GM23338 (cell line): ENCODE measurements at places on chromosomes 3 and 15.
A peak's percentile ranks its signal among the peaks of the same experiment; 100 is the strongest.

DNA sequence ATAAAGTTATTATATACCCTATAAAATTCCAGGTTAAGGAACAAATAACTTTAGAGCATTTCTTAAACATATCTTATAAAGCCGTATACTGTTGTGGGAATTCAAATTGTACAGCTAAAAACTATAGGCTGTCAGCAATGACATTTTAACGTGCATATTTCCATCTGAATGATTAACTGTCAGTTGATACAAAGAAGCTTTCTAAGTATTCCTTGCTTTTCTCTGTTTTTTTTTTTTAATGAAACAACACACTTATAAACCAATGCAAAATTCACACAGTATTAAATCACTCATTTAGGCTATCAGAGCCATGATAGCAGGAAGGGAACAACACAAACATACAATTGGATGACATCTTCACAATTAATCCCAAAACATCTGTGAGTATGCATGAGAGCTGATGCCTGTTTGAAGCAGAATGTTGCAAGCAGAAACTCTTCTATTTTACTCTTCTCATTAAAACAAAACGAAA lies 61.9 kb downstream of the CTDSPL start:
- H3K27ac ChIP-seq: no peak overlapping the region
- H3K4me1 ChIP-seq: peaks cover 8% of the 10 kb centered on the region
- no peaks in the 10 kb centered on the region for H3K36me3 ChIP-seq
- no peak overlapping the region for H3K4me3 ChIP-seq
- no peak for DNase-seq

DNA sequence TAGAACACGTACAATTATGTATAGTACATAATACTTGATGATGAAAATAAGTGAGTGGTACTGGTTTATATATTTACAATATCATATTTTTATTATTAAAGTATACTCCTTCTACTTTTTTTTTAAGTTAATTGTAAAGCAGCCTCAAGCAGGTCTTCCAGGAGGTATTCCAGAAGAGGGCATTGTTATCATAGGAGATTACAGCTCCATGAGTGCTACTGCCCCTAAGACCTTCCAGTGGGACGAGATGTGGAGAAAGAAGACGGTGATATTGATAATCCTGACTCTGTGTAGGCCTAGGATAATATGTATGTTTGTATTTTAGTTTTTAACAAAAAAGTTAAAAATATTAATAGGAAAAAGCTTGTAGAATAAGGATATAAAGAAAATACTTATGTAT lies 40.3 kb upstream of the SCN5A start:
- no peaks in the 10 kb centered on the region for H3K4me1 ChIP-seq
- no peak overlapping the region for H3K27ac ChIP-seq
- H3K27me3 ChIP-seq: no peaks in the 10 kb centered on the region
- H3K36me3 ChIP-seq: no peaks in the 10 kb centered on the region
- no peak for DNase-seq
- no peak overlapping the region for H3K4me3 ChIP-seq

GRCh38 chr3:180630371-180630770 lies 28.4 kb downstream of the TTC14 start:
- no peaks in the 10 kb centered on the region for H3K36me3 ChIP-seq
- no peak for DNase-seq
- H3K27me3 ChIP-seq: no peaks in the 10 kb centered on the region
- H3K27ac ChIP-seq: no peak overlapping the region
- H3K4me1 ChIP-seq: no peaks in the 10 kb centered on the region
- H3K4me3 ChIP-seq: no peak overlapping the region

DNA sequence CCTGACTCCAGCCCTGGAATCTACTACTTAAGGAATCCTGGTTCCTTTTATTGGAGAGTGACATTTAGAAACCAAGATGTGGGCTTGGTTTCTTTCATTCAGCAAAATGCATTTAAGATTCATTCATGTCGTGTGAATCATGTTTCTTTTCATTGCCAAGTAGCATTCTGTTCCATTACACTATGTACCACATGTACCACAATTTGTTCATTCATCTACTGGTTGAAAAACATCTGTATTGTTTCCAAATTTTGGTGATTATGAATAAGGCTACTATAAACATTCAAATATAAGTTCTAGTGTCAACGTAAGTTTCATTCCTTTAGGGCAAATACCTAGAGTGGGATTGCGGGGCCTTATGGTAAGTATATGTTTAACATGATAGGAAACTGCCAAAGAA lies 264.2 kb downstream of the VPS13C start:
- no peak overlapping the region for H3K4me3 ChIP-seq
- no peaks in the 10 kb centered on the region for H3K36me3 ChIP-seq
- H3K4me1 ChIP-seq: no peaks in the 10 kb centered on the region
- H3K27me3 ChIP-seq: no peaks in the 10 kb centered on the region
- H3K27ac ChIP-seq: no peak overlapping the region
- DNase-seq: no peak

DNA sequence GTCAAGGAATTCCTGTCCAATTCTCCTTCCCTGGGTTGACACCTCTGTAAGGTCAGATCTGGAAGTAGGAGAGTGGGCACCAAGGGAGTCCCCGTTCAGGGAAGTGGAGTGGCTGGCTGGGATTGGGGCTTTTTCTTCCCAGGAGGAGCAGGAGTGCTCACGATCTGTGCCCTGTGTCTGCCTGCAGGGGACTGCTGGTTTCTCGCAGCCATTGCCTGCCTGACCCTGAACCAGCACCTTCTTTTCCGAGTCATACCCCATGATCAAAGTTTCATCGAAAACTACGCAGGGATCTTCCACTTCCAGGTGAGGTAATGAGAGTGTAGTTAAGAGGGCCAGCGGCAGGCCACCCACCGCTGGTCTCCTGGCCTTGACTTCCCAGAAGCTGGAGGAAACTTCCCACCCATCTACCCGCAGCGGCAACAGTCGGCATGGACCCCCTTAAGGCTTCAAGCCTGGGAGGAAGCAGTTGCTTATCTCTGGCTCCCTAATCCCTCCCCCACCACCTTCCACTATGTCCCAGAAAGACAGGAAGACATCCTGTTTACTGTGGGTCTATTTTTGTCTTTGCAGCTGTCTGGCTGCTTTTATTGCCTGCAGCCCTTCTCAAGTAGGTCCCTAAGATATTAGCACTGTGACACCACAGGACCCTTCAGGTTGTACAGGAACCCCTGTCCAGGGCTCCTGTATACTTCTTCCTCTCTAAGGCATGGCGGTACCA lies 26.8 kb downstream of the CAPN3 start:
- no peaks in the 10 kb centered on the region for H3K36me3 ChIP-seq
- peaks cover 15% of the 10 kb centered on the region for H3K4me1 ChIP-seq
- no peak overlapping the region for H3K4me3 ChIP-seq
- H3K27me3 ChIP-seq: no peaks in the 10 kb centered on the region
- DNase-seq: no peak

DNA sequence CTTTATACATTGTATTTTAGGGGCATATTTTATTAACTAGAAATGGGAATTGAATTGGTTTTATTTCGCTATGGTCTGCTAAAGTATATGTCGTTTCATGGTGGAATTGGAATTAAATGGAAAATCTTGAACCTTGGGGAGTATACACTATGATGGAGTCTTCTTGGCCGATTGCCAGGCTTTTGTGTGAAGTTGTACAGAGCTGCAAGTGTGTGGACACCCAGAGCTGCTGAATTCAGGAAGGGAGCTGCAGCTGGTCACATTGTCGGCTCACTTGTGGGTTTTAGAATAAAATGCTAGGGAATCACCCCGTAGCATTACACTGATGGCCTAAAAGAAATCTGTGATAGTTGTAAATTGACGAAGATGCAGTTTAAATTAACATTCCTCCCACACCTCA lies 35.1 kb downstream of the USP3 start:
- no peak overlapping the region for H3K4me3 ChIP-seq
- DNase-seq: no peak

GRCh38 chr3:10775828-10776227 lies 40.2 kb upstream of the SLC6A11 start:
- H3K27ac ChIP-seq: no peak overlapping the region
- no peak overlapping the region for H3K4me3 ChIP-seq
- no peaks in the 10 kb centered on the region for H3K27me3 ChIP-seq
- no peak for DNase-seq
- H3K36me3 ChIP-seq: no peaks in the 10 kb centered on the region
- no peaks in the 10 kb centered on the region for H3K4me1 ChIP-seq

DNA sequence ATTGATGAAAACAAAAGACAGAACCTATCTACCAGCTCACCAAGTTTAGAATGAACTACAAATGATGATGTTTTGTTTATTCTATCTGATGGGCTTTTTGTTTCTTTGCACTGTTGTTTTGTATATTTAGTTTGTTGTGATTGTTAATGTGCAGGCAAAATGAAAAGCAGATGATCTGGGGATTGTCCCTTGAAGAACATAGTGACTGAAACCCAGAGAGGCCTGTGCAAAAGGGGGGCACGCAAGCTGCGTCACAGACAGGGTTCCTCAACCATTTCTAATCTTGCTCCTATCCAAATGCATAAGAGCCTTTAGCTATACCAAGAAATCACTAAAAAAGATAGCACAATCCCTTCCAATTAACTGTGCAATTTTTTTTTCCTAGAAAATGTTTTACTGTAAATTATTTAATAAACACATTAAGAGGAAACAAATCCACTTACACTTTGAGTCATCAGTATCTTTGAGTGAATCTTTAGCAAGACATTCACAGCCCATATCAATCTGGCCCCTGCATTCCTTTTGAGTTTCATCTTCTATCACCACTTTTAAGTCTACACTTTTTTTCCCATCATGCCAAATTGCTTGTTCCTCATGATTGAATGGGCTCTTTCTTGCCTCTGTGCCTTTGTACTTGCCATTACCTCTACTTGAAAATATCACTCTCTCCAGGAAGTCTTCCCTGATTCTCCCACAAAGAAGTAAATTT lies 220.3 kb downstream of the ATP8B4 start:
- no peaks in the 10 kb centered on the region for H3K36me3 ChIP-seq
- H3K27me3 ChIP-seq: no peaks in the 10 kb centered on the region
- H3K4me1 ChIP-seq: peaks cover 27% of the 10 kb centered on the region
- H3K27ac ChIP-seq: no peak overlapping the region

DNA sequence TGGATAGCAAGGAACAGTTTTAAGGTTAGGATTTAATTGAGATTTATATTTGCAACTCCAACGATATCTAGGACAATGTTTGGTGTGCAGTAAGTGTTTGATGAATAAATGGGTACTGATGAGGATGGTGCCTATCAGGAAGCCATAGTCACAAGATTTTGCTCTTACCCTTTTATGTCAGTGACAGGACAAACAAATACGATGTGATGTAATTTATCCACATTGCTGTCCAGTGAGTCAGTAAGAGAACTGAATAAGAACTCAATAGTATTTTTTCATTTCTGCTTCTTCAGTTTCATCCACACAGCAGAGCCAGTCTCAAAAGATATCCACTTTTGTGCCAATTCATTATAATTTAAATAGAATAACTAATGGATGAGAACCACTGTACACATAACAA lies 18.5 kb downstream of the C3orf85 start:
- DNase-seq: no peak
- no peaks in the 10 kb centered on the region for H3K36me3 ChIP-seq
- H3K27ac ChIP-seq: no peak overlapping the region

DNA sequence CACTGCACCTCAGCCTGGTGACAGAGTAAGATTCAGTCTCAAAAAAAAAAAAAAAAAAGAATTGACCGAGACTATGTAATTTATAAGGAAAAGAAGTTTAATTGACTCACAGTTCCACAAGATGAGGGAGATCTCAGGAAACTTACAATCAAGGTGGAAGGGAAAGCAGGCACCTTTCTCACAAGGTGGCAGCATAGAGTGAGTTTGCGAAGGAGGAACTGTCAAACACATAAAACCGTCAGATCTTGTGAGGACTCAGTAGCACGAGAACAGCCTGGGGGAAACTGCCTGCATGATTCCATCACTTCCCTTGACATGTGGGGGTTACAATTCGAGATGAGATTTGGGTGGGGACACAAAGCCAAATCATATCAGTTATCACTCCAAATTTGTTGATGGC lies 380.9 kb downstream of the EDEM1 start:
- H3K4me1 ChIP-seq: no peaks in the 10 kb centered on the region
- H3K27me3 ChIP-seq: peaks cover 4% of the 10 kb centered on the region; the same call in 1 of the 2 replicates
- H3K4me3 ChIP-seq: no peak overlapping the region
- peaks cover 12% of the 10 kb centered on the region for H3K36me3 ChIP-seq
- H3K27ac ChIP-seq: no peak overlapping the region

- no peaks in the 10 kb centered on the region for H3K36me3 ChIP-seq
- peak; percentile 39 for DNase-seq
- peak overlapping the region; percentile 95; the same call in 1 of the 2 replicates for H3K27ac ChIP-seq
- peaks cover 48% of the 10 kb centered on the region for H3K4me1 ChIP-seq
Observed at GRCh38 chr15:99566157-99566897, 543 bp downstream of the MEF2A start.

- H3K4me3 ChIP-seq: no peak overlapping the region
- no peak for DNase-seq
- H3K27me3 ChIP-seq: no peaks in the 10 kb centered on the region
- H3K4me1 ChIP-seq: peaks cover 22% of the 10 kb centered on the region
Observed at GRCh38 chr3:9081184-9081818, 118.0 kb upstream of the RAD18 start.

- DNase-seq: peak; percentile 55
- no peak overlapping the region for H3K27ac ChIP-seq
- no peaks in the 10 kb centered on the region; the same call in 1 of the 2 replicates for H3K4me1 ChIP-seq
- no peak overlapping the region for H3K4me3 ChIP-seq
Observed at GRCh38 chr3:132595014-132595413, 2.1 kb upstream of the ACKR4 start.

GRCh38 chr3:129553719-129554118 lies 10.7 kb downstream of the H1-8 start:
- no peaks in the 10 kb centered on the region for H3K36me3 ChIP-seq
- H3K4me3 ChIP-seq: no peak overlapping the region
- H3K27ac ChIP-seq: no peak overlapping the region

DNA sequence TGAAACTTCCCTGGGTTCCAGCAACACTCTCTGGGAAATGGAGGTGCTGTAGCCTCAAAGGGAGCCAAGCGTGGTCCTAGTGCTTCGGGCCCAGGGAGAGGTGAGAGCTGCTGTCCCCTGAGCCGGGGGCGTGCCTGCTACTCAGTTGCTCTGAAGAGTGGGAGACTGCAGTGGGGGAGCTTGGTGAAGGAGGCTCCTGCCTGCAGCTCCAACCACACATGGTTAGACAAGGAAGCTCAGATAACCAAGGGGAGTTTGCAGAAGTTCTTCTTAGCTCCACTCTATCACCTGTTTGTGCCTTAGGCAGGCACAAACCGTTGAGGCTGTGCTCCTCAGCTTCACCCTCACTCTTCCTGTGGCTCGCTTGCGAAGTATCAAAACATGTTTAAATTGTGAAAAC lies 53.6 kb upstream of the TRPM1 start:
- no peak overlapping the region for H3K4me3 ChIP-seq
- H3K27ac ChIP-seq: no peak overlapping the region
- no peaks in the 10 kb centered on the region for H3K27me3 ChIP-seq
- H3K36me3 ChIP-seq: peaks cover 6% of the 10 kb centered on the region; the same call in 1 of the 2 replicates
- H3K4me1 ChIP-seq: peaks cover 30% of the 10 kb centered on the region; the same call in 1 of the 2 replicates

GRCh38 chr3:8416965-8417364 lies 84.7 kb upstream of the LMCD1 start:
- no peaks in the 10 kb centered on the region for H3K27me3 ChIP-seq
- H3K27ac ChIP-seq: no peak overlapping the region
- DNase-seq: peak; percentile 49
- no peaks in the 10 kb centered on the region for H3K4me1 ChIP-seq

GRCh38 chr15:57301307-57301706 lies 75.0 kb upstream of the CGNL1 start:
- H3K27ac ChIP-seq: no peak overlapping the region
- H3K27me3 ChIP-seq: no peaks in the 10 kb centered on the region
- H3K4me1 ChIP-seq: peaks cover 13% of the 10 kb centered on the region; the same call in 1 of the 2 replicates
